ENCODE measurements at places on chromosomes 2 and 18. TPM values are rescaled to one million over a fixed set of nuclear protein-coding genes. Genes with fewer than 3 reads are reported as not detected.

ST6GAL2 gene
- not detected for total RNA-seq

SKOR2 gene
- total RNA-seq = not detected

SMYD1 gene
- not detected for total RNA-seq

IL37 gene
- total RNA-seq = not detected

CCDC195 gene
- not detected for total RNA-seq

RGPD3 gene
- 0.53 TPM for total RNA-seq

NOL4 gene
- not detected for total RNA-seq

OSR1 gene
- 0.07 TPM for total RNA-seq

GPR17 gene
- total RNA-seq = not detected

KIAA2012 gene
- not detected for total RNA-seq

IL36RN gene
- not detected for total RNA-seq

LIPG gene
- total RNA-seq = 78.5 TPM

All from thoracic aorta endothelial cell (primary cell).